ENCODE measurements at places on chromosomes 2 and 18.

- DNase-seq = no peak
Measured at GRCh38 chr2:59073286-59073685, 832.2 kb upstream of the FANCL start.

- no peak for DNase-seq
Measured at GRCh38 chr2:211568439-211568838, 970.2 kb downstream of the ERBB4 start.

- DNase-seq = no peak
Measured at GRCh38 chr18:76908277-76908676, 85.9 kb downstream of the ZNF236 start.

DNA sequence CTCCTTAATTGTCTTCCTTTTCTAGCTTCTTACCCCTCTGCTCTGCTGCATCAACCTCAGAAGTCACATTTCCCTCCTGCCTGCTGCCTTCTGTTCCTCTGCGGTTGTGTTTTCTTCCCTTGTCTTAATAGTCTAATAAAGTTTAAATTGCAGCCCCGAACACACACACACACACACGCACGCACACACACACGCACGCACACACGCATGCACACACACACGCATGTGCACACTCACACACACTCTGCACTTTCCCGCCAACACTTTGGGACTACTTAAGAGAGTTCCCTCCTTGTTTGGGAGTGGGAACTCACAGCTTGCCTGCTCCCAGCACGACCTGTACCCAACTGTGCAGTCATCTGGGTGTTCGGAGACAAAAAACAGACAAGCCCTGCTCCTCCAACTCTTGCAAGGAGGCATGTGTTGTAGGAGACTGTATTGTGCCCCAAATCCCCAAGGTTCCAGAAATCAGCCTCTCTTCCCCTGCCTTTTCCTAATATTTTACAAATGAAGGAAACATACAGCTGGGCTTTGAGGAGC, 99.1 kb downstream of the SETBP1 start:
- DNase-seq = no peak

DNA sequence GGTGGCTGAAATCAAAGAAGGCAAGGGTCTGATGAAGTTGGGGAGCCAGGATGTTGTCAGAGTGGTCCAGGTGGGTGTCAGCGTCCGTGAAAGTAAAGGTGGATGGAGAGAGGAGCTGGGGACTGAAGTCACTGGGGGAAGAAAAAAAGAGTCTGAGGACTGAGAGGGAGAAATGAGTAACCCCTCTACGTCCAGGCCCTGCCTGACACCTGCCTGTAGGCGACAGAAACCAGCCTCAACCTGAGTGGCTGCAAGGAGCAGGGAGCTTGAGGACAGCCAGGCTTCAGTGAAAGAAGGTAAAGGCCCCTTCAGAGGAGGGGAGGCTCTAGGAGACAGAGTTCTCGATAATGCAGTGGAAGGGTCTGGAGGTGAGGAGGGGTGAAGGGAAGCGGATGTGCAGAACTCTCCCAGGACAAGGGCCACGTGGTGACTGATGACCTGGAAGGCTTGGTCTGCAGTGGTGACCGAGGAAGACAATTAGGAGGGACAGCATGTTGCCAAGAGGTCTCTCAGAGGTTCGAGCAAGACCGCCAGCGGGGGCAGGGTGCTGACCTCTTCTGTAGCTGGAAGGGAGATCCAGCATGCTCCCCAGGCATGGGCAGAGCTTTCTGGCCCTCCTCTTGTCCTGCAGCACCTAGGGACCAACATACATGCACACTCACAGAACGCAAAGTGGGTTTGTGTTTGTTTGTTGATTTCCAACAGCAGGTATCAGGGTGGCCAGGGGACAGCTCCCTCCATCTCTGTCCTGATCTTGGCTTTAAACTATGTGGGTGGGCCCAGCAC, 86.6 kb upstream of the TMEM247 start:
- DNase-seq = no peak

DNA sequence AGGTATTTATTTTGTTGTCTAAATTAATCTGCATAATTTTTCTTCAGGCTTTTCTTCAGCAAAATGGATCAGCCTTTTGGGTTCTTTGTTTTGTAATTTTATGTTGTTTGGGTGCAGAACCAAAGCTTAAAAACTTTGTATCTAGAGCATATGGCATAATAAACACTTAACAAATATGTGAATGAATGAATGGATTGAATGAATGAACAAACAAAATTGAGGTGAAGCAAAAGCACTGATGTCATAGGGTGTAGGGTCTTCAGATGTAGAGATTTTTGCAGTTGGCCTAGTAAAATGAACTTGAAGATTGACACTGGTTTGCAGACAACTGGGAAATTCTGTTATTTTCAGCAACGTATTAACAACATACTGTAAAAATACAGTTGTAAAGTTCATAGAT, 17.3 kb downstream of the VAPA start:
- no peak for DNase-seq

- no peak for DNase-seq
Measured at GRCh38 chr2:100546469-100546868, 16.3 kb upstream of the PDCL3 start.

GRCh38 chr2:199101487-199101886, 356.3 kb downstream of the SATB2 start:
- DNase-seq = no peak

- DNase-seq = no peak
Measured at GRCh38 chr18:67280486-67281242, 235.9 kb downstream of the DSEL start.

GRCh38 chr18:34549367-34549766, 160.7 kb upstream of the DTNA start:
- no peak for DNase-seq

- DNase-seq = no peak
Measured at GRCh38 chr18:36217348-36217747, 30.1 kb downstream of the MOCOS start.

- peak; percentile 1 for DNase-seq
Measured at GRCh38 chr2:185208261-185208660, 530.3 kb upstream of the FSIP2 start.

DNA sequence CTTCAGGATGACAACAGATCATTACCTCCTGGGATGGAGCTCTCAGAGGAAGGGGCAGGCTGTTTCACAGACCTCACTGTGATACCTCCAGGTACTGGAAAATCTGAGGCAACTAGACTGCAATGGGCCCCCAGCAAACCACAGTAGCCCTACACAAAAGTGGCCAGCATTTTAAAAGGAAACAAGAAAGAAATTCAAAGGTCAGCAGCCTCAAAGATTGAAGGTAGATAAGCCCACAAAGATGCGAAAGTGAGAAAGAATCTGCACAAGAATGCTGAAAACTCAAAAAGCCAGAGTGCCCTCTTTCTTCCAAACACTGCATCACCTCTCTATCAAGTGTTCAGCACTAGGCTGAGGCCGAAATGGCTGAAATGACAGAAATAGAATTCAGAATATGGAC, 499.5 kb upstream of the CHAC2 start:
- no peak for DNase-seq
